ENCODE measurements at places on chromosomes 7 and 10.

DNA sequence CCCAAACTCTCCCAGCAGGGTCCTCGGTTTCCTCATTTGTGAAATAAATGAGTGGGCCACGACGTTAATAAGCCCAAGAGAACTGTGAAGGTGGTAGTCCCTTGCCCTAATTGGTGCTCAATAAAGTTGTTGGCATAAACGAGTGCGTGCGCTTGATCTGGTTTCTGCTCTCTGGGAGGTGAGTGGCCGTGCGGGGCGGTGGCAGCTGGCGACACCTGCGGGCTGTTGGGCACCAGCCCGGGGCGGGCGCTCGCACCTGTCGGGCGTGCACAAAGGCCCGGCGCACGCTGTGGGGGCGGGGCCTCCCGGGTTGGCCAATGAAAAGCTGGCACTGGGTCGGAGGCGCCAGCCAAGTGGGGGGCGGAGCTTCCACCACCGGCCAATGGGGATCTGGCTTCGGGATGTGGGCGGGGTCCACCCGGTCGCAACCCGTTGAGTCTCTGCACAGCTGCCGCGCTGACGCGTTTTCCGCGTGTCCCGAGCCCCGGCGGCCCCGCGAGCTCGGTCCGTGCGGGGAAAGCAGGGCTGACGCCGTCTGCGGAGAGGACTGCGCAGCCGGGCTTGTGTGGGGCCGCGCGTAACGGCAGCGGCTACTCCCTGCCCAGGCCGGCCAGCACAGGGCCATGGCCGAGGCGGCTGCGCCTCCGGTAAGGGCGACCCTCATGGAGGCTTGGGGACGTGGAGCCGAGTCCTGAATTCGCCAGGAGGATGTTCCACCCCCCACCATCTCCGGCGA is 23.0 kb downstream of the ZNF783 start:
- peak; percentile 98 for DNase-seq

GRCh38 chr7:38839851-38840250 is 69.1 kb downstream of the VPS41 start:
- DNase-seq, result no peak

DNA sequence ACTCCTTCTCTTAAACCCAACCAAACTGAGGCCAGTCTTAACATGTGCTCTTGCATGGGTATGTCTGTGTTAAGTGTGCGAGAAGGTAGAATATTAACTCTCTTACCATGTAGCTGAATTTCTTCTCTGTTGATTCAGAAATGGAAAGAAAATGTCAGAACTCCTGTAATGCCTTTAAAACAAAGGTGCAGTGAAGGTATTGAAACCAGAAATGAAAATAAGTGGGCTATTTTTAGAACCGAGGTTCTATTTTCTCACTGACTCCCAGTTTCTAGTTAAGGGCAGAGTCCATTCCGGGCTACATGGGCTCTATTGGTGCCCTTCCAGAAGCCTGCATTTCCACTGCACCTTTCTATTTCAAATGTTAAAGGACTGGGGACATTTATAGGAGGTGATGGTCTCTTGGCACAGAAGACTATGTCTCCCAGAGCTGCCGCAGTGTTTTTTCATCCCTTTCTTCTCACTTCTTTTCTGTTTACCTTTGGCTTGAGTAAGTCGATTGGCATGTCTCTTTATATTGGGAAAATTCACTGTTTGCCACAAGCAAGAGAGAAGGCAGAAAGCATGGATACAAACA is 174.9 kb downstream of the LRMDA start:
- DNase-seq, result no peak

DNA sequence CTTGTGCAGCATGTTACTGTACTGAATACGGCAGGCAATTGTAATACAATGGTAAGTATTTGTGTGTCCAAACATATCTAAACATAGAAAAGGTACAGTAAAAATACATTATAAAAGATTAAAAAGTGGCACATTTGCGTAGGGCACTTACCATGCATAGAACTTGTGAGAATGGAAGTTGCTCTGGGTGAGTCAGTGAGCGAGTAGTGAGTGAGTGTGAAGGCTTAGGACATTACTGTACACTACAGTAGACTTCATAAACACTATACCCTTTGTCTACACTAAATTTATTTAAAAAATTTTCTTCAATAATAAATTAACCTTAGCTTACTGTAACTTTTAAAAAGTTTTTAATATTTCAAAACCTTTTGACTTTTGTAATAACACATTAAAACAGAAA is 37.5 kb downstream of the BPGM start:
- no peak for DNase-seq

DNA sequence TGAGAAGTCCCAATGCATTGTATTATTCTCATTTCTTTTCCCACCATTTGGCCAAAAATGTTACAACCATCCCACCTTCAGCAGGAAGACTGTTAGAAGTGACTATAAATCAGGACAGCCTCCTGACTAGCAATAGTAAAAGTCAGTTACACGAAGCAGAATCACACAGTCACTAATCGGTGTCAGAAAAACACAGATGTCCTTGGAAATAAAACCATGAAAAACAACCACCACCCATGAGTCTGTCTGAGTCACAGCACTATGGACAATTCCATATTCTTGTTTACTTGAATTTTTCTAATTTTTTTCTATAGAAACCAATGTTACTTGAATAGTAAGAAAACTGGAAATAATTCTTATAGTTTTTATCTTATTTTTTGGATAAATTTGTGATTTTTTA is 81.9 kb upstream of the FRMD4A start:
- DNase-seq, result no peak

DNA sequence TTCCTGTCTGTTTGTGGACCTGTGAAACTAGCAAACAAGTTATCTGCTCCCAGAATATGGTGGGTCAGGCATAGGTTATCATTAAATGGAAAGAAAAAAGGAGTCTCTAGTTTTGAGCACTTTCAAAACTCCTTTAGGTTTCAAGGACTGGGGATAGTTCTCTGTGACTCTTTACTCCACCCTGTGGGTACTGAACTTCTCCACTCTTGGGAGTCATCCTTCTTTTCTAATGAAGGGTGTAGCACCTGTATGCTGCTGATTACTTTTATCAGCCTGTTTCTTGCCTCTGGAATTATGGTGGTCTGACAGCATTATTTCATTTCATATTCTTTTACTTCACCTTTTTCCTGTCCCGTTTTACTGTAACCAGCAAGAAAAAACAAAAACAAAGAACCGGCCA is 6.7 kb downstream of the GNAI1 start:
- DNase-seq, result no peak

DNA sequence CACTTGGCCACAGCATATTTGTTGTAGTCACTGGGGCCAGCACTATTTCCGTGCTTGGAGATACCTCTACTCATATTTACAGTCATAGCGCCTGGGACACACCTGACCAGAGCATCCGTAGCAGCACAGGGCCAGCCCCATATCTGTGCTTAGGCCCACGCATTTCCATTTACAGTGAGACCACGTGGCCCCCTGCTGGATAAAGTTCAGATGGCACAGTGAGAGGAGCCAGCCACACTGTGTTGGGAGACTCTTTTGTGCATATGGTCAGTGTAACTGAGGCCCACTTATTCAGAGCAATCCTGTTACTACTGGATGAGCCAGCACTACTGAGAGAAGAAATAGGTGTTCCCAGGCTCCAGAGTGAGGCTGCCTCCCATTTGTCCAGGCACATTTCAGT is 455.3 kb downstream of the REEP3 start:
- no peak for DNase-seq

- DNase-seq, result no peak
Measured at GRCh38 chr10:90718182-90718581, 139.7 kb downstream of the HTR7 start.

GRCh38 chr7:106572394-106573124 is 88.4 kb downstream of the CCDC71L start:
- no peak for DNase-seq

DNA sequence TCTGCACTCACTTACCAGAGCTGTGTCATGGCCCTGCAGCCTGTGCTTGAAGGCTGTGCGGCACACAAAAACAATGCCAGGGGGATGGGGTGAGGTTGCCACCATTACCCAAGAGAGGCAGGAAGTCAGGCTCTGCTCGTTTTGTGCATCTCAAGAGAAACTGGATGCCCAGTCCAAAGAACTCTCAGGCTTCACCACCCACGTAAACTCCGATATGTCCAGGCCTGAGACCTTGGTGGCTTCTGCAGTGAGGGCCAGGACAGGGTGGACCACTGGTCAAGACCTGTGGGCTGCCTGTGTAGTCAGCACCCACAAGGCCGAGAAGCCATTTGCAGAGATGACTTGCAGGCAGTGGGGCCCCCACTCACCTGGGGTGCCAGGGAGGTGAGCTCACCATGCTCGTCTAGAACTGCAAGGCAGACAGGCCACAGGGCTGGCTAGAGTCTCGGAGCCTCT is 54.7 kb upstream of the EBF3 start:
- no peak for DNase-seq

GRCh38 chr10:118563373-118563890 is 32.0 kb downstream of the PRLHR start:
- DNase-seq, result no peak

DNA sequence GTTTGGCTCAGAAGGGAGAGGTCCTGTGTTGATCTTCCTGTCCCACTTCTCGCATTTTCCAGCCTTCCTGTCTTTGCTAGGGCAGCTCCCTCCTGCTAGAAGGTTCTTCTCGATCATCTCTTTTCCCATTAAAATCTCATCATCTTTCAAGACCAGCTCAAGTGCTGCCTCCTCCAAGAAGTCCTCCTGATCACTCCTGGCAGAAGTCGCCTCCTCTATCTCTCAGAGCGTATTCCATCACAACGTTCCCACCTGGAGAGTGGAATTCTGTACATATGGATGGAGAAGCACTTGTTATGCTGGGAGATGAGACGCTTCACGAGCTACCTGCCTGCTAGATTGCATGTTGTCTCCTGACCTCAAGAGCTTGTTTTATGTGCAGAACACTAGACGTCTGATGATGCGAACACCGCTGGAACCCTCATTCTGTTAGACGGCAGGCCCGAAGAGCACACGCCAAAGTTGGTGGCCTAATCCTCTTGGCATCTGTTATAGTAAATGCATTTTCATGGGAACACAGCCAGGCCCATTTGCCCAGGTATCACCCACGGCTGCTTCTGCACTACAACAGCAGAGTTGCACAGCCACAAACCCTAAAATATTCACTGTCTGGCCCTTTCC is 68.0 kb upstream of the INSIG1 start:
- DNase-seq, result no peak

GRCh38 chr10:646118-646524 is 43.3 kb downstream of the DIP2C start:
- DNase-seq, result no peak

DNA sequence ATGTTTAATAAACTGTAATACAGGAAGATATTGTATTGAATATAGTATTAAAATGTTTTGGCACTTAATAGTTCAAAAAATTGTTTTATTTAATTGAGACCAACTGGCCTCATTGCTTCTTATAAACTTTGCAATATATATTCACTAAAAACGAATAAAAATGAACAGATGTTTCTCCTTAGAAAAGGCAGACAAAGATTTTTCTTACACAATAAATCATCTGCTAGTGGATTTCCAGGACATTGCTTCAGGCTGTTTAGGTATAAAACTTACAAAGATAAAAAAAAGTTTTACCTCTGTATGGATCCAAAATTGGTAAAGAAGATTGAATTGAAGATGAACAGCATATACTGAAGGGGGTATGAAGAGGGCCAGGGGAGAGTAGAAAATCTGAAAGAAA is 143.6 kb downstream of the AGMO start:
- DNase-seq, result no peak

DNA sequence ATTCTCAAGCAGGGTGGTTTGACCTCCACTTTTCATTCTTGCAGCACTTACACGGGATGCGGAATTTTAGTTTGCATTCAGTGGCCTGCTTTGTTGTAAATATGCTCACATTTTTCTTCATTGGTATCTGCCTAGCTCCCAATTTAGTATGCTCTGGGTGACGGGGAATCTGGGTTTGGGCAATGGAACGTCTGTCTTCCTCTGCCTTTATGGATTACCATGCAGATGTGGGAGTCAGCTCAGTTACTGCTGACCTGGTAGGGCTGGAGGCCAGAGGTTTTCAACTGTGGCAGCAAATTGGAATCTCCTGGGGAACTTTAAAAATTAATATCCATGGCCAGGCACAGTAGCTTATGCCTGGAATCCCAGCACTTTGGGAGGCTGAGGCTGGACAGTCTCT is 161.6 kb downstream of the CAMK1D start:
- DNase-seq, result no peak

DNA sequence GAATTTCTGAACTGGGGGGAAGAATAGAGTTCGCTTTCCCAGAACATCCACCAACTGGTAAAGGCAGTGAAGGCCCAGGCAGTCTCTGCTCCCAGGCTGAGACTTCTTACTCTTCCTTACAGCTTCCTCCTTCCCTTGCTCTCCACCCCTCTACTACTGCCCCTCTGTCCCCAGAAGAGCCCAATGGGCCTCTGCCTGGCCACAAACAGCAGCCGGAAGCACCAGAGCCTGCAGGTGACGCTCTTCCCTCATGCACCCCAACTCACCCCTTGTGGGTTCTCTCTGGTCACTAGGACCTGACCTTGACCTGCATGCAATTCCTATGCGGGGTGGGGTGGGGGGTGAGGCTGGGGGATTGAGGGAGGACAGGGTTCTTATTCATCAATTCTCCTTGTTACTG is 16.5 kb downstream of the FAM131B start:
- DNase-seq, result no peak

- no peak for DNase-seq
Measured at GRCh38 chr10:28326516-28327490, 23.9 kb upstream of the MPP7 start.

DNA sequence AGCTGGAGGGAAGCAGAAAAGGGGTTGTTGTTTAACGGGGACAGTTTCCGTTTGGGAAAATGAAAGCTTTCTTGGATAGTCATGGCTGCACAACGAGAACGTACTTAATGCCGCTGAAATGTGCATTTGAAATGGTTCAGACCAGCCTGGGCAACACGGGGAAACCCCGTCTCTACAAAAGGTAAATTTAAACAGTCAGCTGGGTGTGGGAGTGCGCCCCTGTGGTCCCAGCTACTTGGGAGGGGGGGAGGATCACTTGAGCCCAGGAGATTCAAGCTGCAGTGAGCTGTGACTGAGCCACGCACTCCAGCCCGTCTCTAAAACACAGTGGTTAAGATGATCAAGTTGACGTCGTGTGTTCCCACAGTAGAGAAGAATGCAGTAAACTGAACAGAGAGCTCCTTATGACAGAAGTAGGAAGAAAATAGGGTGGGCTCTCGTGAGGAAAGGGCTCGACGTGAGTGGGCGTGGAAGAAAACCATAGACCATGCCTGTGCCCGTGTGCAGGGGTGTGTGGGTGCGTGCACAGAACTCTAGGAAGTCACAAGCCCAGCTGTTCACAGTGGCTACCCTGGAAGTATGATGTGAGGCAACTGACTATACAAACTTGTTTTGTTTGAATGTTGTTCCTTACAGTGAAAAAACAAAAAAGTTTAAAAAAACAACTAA is 4.1 kb upstream of the FUOM start:
- no peak for DNase-seq

GRCh38 chr10:126065751-126066377 is 169.5 kb downstream of the FANK1 start:
- no peak for DNase-seq

GRCh38 chr10:89438525-89438924 is 24.2 kb downstream of the IFIT5 start:
- no peak for DNase-seq

DNA sequence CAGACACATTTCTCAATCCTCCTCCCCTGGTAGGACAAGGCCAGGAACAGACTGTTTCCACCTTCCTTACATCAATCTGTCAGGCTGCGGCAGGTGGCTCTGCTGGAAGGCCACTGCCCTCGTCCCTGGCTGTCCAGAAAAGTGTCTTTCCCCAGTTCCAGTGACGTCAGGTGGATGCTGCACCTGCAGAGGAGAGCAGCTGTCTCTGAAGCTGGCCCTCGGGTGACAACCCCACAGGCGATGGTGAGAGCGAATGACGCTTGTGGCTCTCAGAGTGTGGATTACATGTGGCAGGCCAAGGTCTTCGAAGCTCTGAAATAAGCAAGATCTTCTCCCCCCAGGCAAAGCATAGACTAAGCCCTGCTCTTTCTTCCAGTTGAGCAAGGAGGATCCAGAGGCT is 146.9 kb upstream of the RET start:
- no peak for DNase-seq

Data from activated T-helper 1 cell treated with anti-CD3 and anti-CD28 coated beads, Interleukin-2, amount 50 U/mL, for 16 hours (primary cell).